IPS-NIHi11 (cell line): ENCODE measurements at places on chromosomes 2 and 18.

DNA sequence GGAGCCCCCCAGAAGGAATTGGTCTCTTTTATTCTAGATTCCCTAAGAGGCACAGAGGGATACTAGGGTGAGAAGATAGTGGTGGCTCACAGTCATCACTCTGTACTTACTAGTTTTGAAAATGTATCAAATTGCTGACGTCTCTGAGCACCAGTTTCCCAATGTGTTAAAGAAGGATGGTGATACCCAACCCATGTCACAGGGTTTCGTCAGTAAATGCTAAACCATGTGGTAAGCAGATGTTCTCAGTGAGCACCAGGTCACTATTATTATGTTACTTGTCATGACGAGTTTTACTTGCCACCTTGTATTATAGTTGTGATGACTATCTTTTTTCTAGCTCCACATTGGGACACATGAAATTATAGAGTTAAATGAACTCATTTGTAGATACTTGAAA, 54.7 kb downstream of the NEDD4L start:
- no peak for DNase-seq

DNA sequence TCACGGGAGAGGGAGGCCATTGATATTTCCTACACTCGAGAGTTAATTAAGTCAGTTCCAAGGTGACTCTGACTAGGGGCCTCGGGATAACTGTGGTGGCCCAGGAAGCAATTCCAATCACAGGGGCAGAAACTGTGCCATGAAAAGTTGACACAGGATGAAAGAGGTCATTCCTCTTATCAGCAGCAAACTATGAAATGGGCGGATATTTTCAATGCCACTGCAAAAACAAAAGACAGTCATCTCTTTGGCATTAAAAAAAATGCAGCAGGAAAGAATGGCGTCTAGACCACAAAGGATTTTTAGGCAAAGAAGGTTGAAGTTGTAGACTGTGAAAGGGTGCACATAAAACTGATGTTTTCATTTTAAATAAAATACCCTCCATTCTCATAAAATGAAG, 50.0 kb downstream of the TGIF1 start:
- DNase-seq, result no peak

- no peak for DNase-seq
Measured at GRCh38 chr2:109372614-109373013, 241.2 kb downstream of the SEPTIN10 start.

DNA sequence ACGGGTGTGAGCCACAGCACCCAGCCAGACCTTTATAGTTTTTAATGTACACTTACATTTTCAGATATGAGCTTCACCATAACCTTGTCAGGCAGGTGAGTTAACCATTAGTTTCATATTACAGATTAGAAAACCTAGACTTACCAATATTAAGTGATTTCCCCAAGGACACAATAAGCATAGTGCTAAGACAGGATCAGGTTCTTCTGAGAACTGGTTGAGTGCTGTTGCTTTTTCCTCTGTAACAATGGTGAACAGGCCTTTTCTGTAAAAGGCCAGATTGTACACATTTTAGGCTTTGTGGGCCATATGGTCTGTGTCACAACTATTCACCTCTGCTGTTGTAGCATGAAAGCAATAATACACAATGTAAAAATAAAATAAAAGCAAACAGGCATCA, 332.0 kb downstream of the PIK3C3 start:
- DNase-seq, result no peak
